Pancreas (tissue), 10 donors: ENCODE measurements at places on chromosomes 5 and 9.

DNA sequence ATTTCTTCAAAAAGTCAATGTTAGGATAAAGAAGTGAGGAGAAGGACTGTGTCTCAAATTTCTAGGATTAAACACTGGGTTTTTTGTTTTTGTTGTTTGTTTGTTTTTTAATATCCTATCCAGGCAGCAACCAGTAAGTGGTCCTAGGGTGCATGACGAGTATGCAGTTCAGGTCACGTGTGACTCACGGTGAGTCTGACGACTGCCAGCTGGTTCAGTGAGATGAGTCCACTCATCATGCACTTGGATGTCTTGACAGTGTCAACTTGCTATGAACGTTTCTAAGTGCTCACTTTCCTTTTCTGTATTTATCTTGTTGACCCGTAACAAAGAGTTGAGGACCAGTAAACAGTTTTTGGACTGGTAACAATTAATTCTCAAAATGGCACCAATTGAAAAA, 32.7 kb downstream of the ATG10 start:
- no peak for DNase-seq

DNA sequence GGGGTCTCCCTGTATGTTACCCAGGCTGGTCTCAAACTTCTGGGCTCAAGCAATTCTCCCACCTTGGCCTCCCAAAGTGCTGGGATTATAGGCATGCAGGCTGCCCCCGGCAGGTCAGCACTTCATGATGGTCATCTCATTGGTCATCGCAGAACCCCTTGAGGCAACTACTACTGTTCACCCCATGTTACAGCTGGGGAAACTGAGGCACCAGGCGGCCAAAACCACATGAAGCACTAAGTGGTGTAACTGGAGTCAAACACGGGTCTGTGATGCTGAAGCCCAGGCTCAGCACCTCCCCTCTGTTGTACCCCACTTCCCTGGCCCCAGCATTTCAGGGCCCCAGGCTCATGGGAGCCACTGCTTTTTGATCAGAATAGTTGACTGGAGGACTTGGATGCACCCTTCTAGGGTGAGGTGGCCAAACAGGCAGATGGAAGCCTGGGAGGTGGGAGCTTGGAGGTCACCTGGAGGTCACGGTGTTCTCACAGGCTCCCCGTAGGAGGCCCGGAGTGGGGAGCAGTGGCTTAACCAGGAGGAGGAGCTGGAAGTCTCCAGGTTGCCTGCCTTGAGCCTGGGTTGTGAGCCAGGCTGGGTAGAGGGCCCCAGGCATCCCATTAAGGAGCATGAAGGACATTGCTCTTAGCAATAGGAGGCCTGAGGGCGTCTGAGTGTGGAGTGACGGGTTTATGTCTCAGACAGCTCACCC, 57.3 kb upstream of the RPL26L1 start:
- no peak for DNase-seq

- no peak for DNase-seq
These were observed 27.6 kb upstream of the NREP start for GRCh38 chr5:111784491-111785181.

DNA sequence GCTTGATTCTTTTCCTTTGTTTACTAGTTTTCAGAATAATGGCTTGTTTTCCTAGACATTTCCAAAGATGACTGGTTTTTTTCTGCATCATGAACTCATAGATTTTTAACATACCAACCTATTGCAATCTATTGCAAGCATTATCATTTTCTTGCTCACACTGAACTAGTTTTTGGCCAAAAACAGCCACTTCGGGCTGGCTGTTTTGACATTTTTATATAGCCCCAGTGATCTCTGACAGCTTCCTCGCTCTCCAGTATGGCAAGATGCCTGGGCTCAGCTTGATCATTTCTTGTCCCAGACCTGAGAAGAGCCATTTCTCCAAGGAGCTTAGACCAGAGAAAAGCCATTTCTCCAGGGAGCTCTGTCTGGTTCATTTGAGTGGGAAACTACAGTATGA, 94.3 kb upstream of the MAMDC2 start:
- no peak for DNase-seq

GRCh38 chr9:83287021-83287420, 224.1 kb upstream of the RASEF start:
- DNase-seq = no peak

DNA sequence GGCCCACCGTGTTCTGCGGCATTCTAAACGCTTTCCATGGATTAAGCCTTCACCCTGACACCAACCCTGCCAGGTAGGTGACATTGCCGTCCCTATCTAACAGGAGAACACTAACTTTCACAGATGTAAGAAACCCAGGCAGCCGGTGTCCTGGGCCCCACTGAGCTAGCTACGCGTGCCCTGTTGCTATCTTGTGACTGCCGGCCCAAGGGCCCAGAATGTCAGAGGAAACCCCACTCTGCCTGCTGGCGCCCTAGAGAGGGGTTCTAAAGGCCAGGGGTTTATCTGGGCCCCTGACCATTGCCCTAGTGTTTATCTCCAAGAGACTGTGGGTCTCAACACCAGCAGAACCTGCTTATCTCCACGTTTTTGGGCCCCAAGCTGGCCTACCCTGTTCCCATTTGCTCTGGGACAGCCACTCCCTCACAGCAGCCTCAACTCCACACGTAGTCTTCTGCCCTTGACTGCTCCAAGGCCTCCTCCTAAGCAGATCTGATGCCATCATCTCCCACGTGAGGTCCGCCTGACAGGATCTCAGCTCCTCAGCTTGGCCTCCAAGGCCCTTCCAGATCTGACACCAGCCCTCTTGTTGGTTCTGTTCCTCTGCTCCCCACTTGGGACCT, 18.1 kb upstream of the ZBTB34 start:
- DNase-seq = no peak

- DNase-seq = no peak
These were observed 212.2 kb upstream of the MVB12B start for GRCh38 chr9:126114409-126114760.

DNA sequence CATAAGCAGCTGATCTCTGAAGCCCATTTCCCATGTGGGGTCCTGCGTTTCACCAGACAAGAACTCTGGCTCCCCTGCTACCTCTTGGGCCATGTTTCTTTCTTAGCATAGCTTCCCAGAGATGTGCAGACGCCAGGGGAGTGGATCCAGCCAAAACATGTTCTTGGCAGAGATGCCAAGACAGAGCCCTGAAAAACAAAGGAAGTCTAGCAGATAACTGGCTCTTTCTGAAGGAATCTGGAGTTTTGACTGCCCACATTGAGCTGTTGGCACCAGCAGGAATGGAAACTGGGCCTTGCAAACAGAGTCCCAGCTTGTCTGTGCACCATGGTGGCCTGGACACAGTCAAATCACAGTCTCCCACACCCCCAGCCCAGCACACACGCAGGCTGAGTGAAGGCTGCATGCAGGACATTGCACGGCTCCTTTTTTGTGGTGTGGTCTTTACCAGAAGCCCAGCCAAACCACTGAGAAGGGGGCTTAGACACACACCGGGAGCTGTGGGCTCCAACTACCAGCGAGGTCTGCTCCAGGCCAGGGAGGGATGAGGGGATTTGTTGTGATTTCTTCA, 114.7 kb downstream of the SNX18 start:
- DNase-seq = no peak

DNA sequence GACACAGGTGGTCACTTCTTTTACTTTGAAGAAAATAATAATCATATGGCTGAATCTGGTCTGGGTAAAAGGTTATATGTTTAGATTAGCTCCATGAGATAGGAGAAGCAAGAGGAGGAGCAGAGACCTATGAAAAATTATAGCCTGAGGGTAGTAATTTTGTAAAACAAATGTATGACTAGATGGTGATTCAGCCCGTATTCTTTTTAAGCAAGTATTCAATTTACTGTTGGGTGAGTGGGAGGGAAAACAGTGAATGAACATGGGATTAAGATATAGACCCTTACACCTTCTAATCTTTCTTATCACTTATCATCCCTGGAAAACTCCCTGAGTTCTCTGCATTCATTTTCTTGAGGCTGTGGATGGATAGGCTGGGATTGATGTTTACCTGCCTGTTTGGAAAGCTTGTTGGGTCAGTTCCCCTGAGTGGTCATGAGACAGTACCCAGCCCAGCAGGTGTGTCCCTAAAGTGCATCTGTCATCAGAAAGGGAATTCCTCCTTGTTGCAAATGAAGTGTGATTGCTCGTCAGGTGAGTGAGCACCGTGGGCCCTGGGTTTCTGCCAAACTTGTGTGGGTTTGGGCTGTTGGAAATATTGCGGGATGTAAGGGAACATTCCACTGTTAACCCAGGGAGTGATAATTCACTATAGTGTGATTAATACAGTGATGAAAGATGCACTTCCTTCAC, 101.2 kb upstream of the GDNF start:
- no peak for DNase-seq

DNA sequence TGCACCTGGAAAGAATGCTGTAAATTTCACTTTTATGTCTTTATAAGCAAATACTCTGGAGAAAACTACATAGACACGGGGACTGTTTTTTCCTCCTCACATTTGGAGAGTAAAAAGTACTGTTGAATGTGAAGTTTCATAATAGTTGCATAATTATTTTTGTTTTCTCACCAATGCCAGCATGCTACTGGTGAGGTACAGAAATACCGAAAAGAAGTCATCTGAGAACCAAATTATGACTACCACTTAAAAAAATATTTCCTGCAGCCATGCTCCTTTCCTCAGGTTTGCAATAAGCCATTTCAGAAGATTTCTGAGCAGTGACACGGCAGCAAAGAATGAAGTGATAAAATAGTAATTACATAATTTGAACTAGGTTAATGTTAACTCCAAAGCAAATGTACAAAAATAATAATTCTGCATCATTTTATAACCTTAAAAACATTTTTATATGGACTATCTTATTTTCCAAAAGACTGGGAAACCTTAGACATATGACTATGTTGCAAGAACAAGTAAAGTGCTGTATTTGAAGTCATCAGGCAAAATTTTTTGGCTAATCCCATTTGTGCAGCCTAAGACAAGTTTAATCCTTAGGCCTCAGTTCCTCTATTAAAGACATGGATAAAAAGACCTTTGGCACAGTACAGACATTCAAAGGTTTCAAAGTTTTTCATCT, 144.7 kb downstream of the PCSK1 start:
- DNase-seq = no peak

GRCh38 chr5:6197427-6197826, 180.9 kb downstream of the MED10 start:
- DNase-seq = no peak

DNA sequence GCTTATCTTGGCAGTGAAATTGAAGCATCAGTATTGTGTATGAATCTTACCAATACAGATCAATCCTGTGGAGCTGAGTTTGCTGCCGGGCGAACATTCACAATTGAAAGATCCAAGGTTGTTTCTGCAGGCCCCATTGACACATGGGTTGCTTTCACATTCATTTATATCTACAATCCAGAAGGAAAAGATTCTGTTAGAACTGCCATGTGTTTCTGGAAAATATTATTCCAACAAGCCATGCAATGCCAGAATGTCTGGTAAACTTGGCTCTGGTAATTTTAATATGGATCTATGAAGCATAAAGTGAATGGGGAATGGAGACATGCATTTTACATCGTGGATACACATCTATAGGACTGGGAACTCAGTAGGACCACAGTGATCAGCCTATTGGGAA, 180.8 kb downstream of the FBN2 start:
- DNase-seq = no peak

DNA sequence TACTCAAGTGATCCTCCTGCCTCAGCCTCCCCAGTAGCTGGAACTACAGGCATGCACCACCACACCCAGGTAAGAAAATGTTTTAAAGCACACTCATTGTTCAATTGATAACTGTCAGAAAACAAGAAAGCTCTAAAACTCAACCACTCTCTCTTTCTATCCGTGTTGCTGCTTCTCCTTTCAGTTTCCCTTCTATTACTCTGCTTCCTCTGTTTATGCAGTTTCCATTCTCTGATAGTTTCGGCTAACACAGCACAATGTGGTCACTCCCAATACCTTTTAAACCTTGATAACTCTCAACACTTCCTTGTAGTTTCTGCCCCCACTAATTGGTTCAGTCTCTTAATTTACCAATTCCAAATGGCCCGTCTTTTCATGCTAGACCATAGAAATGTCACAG, 59.2 kb upstream of the NR4A3 start:
- no peak for DNase-seq

GRCh38 chr9:6686396-6686795, 40.9 kb upstream of the GLDC start:
- no peak for DNase-seq

GRCh38 chr5:133838286-133838685, 130.1 kb downstream of the C5orf15 start:
- no peak for DNase-seq

- DNase-seq = no peak
These were observed 128.2 kb upstream of the GAS1 start for GRCh38 chr9:87075537-87075936.

DNA sequence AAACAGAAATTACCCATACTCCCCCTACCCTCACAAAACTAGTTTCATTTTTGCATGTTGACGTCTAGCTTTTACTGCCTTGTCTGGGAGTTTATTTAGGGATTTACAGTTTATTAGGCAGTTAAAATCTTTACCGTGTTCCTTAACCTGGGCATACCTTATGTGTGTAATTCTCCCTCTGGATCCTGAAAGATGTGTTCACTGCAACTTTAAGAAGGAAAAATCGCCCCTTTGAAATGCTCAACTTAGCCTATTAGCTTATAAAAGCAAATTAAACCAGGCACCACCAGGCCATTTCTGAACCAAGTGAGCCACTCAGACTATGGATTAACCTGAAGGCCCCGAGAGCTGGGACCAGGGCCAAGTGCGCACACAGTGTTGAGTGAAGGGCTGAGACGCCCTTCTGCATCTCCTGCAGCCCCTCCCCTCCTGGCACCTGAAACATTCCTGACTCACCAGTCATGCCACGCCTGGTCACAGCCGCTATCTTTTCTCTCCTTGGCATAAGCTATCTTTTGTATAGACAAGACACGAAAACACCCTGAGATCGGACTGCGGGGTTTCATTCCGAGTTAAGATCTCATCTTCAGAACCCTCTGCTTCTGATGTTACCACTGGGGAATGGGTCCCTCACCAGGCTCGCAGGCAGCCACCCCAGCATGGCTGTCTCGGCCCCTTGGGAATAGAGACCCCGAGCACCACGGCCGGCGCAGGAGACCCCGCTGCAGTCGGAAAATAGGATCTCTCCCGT, 111.9 kb downstream of the ROR2 start:
- DNase-seq = peak; percentile 74

GRCh38 chr9:134682026-134682425, 40.4 kb downstream of the COL5A1 start:
- DNase-seq = no peak

- no peak for DNase-seq
These were observed 275.1 kb downstream of the SLF1 start for GRCh38 chr5:94893412-94894135.

GRCh38 chr5:137115152-137115551, 384.0 kb downstream of the SPOCK1 start:
- no peak for DNase-seq
